ENCODE measurements at places on chromosomes 4 and X.

DNA sequence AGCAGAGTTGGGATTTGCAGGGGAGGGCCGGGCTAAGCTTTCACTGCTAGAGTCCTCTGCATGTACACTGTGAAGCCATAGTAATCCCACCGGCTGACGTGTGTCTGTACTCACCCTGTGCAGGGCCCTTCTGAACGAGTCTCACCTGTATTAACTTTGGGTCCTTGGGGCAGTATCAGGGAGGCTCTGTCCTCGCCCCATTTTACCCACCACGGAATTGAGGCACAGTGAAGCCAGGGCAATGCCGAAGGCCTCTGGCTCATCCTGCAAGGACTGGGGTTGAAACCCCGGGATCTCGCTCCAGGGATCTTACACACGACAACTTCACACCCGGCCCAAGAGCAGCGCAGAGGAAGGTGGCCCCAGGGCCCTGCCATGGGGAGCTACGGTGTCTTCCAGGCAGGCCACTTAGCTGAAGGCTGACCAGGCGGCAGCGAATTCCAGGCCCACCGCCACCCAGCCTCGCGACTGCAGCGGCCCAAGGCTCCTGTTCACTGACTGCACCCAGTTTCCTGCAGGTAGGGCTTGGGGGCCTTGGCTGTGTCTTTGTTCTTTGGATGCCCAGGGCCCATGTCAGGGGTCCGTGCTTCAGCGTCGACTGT lies 75.5 kb upstream of the ADRA2C start:
- DNase-seq = no peak

DNA sequence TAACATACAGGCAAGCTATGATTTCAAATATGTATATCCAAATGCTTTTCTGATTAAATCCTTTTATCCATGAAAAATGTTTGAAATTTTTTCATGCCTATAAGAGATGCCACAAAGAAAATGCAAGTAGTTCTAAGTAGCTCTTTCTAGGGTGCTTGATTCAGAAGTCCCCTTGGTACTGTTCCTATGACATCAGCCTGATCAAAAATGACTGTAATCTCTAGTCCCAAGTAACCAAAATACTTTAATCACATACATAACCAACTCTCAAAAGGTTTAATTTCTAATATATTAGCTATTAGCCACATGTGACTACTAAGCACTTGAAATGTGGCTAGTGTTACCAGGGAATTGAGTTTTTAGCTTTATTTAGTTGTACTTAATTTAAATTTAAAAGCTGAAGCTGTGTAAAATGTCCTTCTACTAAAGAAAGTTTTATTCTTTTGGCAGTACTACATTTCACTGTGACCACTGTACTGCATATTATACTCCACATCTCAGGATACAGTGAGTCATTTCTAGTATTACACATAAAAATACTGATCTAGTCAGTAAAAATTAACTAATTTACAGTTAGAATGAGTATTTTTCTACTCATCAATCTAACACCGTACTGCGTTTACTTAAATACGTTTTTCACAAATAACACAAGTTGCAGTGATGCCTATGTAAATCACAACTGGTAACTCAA lies 33.9 kb downstream of the FBXW7 start:
- no peak for DNase-seq

DNA sequence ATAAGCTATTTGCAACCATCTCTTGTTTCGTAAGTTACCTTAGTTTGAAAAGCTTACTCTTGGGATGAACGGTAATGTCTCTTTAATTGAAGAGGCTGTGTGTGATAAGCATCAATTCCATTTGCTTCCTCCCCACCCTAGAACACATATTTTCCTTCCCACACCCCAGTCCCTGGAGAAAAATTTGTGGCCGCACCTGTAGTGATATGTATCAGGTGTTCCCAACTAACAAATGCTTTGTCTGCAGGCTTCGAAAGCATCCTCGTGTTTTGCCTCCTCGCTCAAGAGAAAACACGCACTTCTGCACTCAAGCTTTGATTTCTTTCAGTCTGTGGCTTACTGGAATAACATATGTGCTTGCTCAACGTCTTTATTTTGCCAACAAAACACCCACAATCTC lies 143.8 kb upstream of the OTUD4 start:
- DNase-seq = no peak

DNA sequence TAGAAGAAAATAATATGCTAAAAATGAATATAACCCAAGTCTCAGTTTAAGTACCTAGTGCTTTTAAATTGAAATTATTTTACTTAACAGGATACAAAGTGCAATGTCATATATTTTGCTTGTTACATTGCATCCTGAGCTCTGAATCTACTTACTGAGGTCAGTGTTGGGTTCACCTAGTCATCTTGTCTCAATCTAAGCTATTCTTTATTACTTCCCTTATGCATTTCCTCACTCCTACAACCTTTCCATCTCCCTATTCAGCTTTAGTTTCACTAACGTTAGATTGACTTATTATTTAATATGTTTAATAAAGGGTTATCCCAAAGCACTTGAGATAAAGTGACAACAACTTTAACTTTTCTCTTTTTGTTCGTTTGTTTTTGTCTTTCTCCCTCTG lies 483.7 kb downstream of the FSTL5 start:
- DNase-seq = no peak

DNA sequence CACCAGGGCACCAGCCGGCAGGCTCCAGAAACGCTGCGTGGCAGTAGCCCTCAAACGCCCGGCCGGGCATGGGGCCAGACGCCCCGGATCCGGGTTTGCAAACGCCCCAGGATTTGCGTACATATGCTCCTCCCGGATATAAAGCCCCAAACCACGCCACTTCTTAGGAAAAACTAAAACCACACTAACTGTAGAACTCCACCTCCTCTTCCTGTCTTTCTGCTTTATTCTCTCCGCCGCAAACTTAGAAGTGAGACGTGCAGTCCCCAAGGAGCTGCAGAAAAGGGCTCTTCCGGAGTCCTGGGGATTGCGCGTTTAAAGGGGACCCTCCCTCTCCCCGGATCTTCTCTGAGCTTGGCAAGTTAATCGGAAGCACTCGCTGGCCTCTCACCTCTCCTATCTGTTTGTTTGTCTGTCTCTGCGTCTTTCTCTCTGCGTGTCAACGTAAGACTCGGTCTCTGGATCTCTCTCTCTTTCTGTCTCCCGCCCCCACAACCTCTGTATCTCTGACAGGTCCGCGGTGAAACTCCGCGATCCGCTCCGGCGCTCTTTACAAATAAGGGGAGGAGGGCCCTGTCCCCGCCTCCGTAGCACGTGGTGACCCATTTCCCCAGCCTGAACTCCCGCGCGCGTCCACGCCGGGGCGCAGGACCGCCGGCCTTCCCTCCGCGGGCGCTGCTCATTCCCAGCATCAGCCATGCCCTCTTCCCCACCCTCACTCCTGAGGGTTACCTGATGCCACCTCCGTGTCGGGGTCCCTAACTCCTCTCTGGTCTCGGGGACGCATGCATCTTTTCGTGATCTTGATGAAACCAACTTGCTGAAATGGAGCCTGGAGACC lies at the start of gene SLC39A8:
Gene SLC39A8 (minus strand): TSS at position 529 of the 841 bp plus-strand sequence. CDS start 820 bp downstream, outside the sequence.
- peak; percentile 49 for DNase-seq

GRCh38 chr4:16608123-16608522 lies 290.3 kb downstream of the LDB2 start:
- no peak for DNase-seq

GRCh38 chr4:81196126-81196650 lies 18.8 kb downstream of the PRKG2 start:
- DNase-seq = no peak

GRCh38 chr4:180084561-180084960 lies 2158.6 kb upstream of the TENM3 start:
- DNase-seq = no peak

DNA sequence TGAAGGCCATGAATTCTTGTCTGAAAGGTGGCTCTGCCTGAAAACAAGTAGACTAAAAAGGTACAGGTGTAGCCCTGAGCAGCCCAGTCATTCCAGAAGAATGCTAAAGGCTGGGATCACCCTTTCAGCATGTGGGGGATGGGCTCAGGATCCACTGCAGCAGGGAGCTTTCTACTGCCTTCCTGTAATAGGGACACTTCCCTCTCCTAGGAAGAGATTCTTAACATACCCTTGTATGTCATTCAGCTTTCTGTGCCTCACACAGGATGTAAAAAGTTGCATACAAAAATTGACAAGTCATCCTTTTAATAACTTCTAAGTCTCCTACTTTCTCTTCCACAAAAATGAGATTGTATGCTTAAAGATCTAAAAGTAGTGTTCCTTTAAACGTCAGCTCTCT lies 123.3 kb downstream of the ZNF518B start:
- no peak for DNase-seq

DNA sequence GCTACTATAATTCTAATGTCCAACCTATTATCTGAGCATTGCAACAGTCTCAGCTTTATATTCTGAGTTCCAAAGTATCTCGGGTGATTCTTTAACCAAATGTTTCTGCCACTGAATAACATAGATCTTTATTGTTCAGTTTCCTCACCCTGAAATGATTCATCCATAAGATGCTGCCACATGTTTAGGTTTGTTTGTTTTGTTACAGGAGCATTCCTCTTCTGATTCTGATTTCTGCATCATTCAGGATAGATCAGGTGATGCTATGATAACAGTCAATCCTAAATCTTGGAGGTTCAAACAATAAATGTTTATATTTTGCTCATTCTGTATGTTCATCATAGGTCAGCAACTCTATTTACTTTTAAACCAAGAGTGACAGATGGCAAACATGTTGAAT lies 927.6 kb downstream of the PCDH7 start:
- no peak for DNase-seq
